Sigmoid colon (tissue), 7 donors: ENCODE measurements at places on chromosomes 5 and 9.

DNA sequence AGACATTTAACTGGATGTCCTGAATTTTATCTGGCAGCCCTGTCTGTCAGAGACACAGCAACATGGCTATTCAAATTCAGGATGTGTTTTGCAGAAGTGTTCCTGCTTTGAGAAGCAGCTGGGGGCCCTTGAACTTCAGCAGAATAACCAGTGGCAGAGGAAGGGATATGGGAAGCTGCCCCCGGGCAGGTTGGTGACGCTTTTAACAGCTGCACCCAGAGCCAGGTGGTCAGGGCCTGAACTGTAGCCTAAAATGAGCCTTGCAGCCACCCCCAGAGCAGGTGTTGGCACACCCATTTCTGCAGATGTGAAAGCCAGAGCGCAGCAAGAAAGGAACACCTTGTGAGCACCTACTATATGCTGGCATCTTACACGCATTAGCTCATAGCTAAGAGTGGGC, 128.7 kb upstream of the BOD1 start:
- H3K4me3 ChIP-seq = no peak overlapping the region
- H3K27me3 ChIP-seq = no peaks in the 10 kb centered on the region
- H3K36me3 ChIP-seq = no peaks in the 10 kb centered on the region
- DNase-seq = no peak
- H3K27ac ChIP-seq = no peak overlapping the region

DNA sequence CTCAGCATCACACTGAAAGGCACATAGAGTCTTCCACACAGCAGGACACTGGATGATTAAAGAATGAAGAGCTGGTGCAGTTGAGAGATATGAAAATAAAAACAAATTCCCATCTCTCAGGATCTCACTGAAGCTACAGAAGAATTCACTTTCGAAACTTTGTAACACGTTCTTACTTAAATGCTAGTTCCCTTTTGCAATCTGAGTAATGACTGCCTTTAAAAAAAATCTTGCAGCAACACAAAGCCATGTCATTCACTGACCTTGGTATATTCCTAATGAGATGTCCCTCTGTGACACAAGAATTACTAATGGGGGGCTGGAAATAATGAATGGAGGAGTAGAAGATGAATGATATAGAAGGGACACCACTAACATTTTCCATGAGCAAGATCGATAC, 201.8 kb downstream of the GLIS3 start:
- no peak overlapping the region for H3K27ac ChIP-seq
- DNase-seq = no peak
- H3K4me1 ChIP-seq = peaks cover 56% of the 10 kb centered on the region

DNA sequence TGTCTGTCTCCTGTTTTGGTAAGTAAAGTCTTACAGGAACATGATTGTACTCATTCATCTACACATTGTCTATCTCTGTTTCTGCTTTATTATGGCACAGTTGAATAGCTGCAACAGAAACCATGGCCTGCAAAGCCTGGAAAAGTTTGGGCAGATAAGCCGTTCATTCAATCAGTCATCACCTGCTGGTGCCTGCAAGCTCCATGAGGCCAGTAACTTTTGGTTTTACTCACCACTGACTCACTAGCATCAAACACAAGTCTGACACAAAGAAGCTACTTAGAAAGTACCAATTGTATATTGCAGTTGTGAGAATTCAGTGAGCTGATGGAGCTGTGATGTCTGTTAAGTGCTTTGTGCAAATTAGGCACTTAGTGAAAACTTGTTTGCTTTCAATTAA, 373.6 kb upstream of the SGCD start:
- DNase-seq = no peak
- H3K4me3 ChIP-seq = no peak overlapping the region
- no peak overlapping the region for H3K27ac ChIP-seq
- no peaks in the 10 kb centered on the region for H3K27me3 ChIP-seq

- H3K4me3 ChIP-seq = no peak overlapping the region
- no peaks in the 10 kb centered on the region for H3K36me3 ChIP-seq
- H3K27ac ChIP-seq = peak overlapping the region; percentile 67
- H3K27me3 ChIP-seq = no peaks in the 10 kb centered on the region
- no peak for DNase-seq
- H3K4me1 ChIP-seq = peaks cover 46% of the 10 kb centered on the region
These were observed 17.5 kb downstream of the RAI14 start for GRCh38 chr5:34673463-34674125.

- no peaks in the 10 kb centered on the region for H3K36me3 ChIP-seq
- peak overlapping the region; percentile 59 for H3K4me3 ChIP-seq
- H3K27ac ChIP-seq = peak overlapping the region; percentile 87
- peaks cover 34% of the 10 kb centered on the region for H3K4me1 ChIP-seq
These were observed 190.7 kb downstream of the CD180 start for GRCh38 chr5:67005737-67006499.
